ENCODE measurements at places on chromosomes 4 and X.

- DNase-seq: peak; percentile 68
Observed at GRCh38 chr4:53119680-53120079, 246.2 kb downstream of the SCFD2 start.

DNA sequence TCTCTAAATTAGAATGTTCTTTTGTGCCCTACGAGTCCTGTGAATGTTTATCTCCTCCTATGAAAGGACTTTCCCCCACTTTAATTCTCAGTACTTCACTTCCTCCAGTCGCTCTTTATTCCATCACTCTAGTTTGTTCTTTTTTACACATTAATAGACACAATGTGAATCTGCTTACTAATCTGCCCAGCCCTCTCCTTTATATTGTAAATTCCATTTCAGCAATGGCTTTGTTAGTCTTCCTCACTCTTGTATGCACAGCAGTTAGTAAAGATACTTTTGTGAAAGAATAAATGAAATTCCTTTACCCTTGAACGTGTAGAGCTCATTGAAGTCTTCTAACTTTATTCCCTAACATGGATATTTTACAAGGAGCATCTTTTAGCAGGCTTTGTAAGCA, 255.3 kb downstream of the GALNTL6 start:
- DNase-seq: no peak

- no peak for DNase-seq
Observed at GRCh38 chr4:137032222-137032621, 500.1 kb downstream of the PCDH18 start.

- no peak for DNase-seq
Observed at GRCh38 chrX:129785160-129785947, 5.6 kb downstream of the SASH3 start.

GRCh38 chrX:103175944-103176753, 38.8 kb upstream of the BEX4 start:
- DNase-seq: peak; percentile 40

GRCh38 chr4:145280541-145280940, 100.2 kb upstream of the OTUD4 start:
- no peak for DNase-seq

DNA sequence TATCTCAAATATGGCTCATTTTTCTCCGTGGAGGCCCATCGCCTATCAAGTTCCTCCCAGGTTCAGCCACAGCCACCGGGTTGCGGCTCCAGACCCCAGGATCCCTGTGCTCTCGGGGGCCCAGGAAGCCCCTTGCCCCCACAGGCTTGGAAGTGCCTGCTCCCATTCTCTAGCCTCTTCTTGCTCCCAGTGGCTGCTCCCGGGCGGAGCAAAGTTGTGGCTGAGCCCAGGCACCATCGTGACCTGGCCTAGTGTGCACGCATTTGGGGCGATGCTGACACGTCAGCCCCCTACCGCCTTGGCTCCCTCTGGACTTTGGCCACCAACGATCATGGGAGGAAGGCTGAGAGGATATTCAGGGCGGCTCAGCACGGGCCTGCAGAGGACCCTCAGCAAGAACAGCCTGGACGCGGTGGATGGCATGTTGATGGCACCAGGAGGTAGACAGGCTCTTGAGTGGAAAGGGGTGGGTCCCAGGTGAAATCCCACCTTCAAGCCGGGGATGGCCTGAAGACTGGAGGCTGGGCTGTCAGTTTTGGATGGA, 419.4 kb upstream of the AGA start:
- no peak for DNase-seq

- DNase-seq: no peak
Observed at GRCh38 chr4:7402526-7402925, 32.2 kb downstream of the PSAPL1 start.
